ENCODE measurements at places on chromosomes 3 and 15.
A peak's percentile ranks its signal among the peaks of the same experiment; 100 is the strongest.

DNA sequence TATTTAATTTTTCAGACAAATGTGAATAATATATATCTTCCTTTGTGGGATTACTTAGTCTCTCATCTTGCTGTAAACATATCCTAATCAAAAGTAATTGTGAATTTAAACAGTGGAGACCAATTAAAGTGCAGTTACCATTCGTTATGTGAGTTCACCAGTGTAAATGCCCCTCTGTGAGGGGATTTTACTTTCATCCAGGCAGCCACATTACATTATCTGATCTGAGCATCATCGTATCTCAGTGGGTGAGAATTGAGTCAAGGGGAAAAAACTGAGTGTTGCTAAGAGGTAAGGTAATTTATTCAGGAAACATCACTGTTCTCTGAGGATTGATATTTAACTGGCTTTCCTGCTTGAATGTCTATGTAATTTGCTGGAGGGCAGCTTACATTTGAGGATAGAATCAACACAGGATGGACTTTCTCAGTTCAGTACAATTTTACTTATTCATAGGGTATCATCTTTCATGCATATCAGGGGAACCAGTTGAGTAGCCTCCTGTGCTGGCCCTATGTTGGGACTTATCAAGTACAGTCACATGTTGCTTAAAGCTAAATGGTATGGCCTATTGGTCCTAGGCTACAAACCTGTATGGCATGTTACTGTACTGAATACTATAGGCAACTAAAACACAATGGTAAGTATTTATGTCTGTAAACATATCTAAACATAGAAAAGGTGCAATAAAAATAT lies 219.7 kb downstream of the CD47 start:
- DNase-seq = no peak

- DNase-seq = no peak
Measured at GRCh38 chr3:99721633-99722007, 83.2 kb downstream of the COL8A1 start.

DNA sequence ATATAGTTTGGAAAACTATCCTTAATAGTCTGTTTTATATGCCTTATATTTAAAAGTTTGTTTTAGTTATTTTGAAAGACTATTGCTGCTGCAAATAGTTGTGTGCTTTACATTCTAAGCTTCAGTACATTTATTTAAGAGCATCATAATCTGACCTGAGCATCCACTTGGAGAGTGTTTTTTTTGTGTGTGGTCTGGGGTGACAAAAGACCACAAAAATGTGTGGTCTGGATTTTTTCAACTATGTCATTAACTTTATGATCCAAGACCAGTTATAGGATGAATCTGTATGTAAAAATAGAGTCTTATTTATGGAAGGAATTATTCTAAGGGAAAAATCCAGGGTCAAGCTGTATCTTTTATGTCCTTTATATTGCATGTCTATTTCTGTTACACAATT lies 77.4 kb downstream of the SLTM start:
- DNase-seq = peak; percentile 39

DNA sequence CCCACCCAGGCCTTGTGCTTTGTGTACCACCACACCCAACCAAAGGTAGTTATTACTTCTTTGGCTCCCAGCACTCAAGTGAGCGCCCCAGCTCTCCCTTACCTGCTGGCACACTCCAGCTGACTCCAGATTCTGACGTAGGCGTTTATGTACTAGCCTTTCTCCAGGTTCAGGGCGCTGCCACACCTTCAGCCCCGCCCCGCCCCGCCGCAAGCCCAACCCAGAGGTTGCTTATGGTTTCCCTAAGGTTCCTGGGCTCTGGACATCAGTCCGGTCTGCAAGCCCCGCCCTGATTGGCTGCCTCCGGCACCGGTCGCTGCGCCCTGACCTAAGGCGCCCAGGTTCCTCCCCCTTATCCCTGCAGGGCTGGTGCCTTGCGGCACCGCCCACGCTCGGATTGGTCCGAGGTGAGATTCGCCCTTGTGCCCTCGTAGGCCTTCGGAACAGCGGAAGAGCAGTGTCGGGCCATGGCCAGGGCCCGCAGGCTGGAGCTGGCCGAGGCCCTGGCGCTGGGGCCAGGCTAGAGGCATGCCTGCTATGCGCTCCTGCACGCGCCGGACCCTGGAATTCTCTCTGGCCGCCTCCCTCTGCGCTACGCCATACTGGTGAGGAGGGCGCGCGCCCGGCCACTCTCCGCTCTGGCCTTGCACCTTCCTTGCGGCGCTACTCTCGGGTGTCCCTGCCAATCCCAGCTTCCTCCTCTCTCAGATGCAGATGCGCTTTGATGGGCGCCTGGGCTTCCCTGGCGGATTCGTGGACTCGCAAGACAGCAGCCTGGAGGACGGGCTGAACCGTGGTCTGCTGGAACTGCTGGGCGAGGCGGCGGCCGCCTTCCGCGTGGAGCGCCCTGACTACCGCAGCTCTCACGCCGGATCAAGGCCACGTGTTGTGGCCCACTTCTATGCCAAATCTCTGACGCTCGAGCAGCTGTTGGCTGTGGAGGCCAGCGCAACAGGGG lies 19.8 kb upstream of the NUDT16 start:
- DNase-seq = peak; percentile 87

DNA sequence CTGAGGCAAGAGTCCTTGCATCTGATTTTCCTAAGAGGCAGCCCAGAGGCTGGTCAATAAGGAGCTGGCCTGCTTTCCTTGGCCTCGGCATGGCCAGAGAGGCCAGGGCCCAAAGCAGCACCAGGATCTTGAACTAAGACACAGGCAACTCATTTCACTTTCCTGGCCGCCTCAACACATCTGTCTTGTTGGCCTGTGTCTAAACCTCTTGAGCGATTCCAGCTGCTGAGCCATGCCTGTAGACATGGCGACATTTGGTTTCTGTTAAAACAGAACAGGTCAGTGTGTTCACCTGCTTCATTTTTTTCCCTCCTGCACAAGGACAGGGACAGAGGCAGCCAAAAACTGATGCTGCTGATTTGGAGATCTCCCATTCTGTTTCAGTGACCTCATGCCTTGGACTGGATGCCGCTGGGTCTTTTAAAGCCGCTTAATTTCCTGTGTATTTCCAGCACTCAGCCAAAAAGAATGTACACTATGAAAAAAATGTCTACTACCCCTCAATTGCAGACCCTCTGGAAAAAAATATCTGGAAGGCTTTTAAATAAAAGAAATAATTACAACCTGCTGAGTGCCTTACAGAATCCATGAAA lies 266.6 kb upstream of the ICE2 start:
- DNase-seq = no peak

DNA sequence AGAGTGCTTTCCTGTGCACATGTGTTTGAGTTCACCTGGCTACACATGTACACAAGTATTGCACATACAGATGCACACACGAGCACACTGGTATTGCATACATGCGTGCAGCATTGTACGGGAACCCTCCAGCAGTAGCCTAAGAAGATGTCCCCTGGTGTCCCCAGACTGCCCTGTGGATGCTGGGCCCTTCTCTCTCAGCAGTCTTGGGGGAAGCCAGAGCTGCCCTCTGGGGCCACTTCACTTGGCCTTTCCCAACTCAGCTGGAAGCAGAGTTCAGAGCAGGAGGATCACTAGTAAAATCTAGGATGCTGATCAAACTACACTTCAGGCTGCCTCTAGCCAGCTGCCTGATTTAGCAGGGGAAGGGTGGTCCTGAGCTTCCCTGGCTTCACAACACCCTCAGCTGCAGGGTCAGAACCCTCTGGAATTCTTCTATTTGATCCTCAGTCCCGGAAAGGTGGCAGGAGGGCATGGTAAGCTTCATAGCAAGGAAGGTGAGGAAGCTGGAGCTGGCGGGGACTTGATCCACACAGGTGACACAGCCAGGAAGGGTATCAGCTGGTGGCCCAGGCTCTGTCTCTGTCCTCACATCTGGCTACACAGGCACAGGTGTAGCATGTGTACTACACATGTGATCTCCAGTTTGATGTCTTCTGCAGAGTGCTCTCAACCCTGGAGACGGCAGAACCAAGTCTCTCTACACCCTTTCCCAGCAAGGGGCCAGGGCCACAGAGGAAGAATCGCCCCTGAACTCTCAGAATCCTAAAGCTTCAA lies 36.5 kb downstream of the KLF15 start:
- DNase-seq = no peak

GRCh38 chr3:150738688-150739087 lies 24.3 kb downstream of the SIAH2 start:
- DNase-seq = peak; percentile 35

DNA sequence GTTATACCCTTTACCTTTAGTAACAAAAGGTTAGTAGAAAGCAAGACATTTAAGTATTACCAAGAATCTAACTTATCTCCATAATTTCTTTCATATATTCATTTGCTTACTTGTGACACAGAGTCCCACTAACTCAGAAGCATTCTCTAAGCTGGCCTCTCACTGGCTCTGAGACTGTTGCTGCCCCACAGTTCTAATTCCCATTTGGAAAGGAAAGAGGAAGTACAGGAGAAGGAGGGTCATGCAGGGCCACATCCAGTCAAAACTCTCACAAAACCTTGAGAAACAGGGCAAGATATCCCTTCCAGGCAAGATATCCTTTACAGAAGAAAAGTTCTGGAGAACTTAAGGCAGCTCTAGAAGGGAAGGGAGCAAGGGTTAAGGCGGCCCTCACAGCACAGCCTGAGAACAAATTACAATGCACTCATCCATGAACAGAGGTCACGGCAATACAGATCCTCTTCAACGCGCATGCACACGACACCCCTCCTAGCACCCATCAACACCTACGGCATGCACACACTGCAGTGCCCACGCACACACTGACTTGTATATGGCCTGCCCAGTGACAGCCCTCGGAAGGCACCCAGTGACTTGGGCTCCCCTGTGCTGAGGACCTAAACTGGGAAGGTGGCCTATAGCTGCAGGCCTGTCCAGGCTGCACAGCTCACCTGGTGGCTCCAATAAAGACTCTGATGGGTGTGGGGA lies 13.0 kb upstream of the MYO5C start:
- no peak for DNase-seq

- no peak for DNase-seq
Measured at GRCh38 chr3:42750834-42751233, 22.2 kb downstream of the CCDC13 start.

All from cardiac muscle cell (in vitro differentiated cells and primary cell).